ENCODE measurements at places on chromosomes 12 and 14. TPM values are rescaled to one million over a fixed set of nuclear protein-coding genes. Genes with fewer than 3 reads are reported as not detected.

DNA sequence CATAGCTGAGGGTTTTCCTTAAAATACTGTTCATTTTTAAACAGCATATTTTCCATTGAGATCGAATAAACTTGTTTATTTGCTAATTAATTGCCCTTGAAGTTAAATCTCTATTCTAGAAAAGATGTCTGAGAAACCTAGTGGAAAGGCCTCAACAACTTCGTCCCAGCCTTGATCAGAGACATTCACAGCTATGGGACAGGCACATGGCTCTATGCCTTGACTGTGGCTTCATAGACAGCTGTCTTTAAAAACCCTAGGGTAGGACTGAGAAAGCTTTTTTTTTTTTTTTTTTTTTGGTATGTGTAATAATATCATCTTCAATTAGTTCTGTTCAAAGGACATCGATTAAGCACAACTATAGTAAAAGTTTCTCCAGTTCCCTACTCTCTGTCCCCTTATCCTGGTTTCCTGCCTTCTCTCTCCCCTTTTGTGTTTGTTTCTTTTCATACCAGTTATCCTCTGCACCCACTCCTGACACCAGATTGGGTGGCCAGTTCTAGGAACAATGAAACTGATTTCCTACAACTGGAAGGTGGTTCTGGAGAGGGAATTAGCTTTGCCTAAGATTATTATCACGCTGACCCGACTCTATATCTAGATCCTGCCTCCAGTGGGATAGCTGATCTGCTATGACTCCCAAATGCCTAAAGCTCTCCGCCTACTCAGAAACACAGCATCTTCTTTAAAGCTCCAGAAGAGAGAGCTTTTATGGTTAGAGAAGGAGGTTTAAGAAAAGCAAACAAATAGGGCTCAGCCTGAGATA, 20.3 kb downstream of the SOCS2 start:
- no peak for DNase-seq

GRCh38 chr14:95255013-95255412, 64.7 kb downstream of the CLMN start:
- DNase-seq, result no peak

DNA sequence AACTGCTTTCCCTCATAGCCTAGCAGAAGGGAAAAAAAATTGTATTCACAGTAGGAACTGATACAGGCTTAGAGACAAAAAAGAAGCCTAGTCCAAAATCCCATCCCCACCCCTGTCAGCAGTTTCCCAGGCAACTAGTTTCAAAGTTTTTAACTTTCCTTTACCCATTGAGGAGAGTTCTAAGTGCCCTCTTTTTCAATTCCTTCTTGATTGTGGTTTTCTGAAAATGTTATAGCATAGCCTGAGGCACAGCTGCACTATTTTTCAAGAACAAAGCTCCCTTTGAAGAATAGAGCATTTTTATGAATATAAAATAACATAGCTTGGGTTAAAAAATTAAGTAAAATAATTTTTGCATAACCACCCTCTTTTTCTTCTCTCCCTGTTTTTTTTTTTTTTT, 81.6 kb downstream of the IPO8 start:
- DNase-seq, result no peak

- no peak for DNase-seq
Observed at GRCh38 chr14:92004062-92004461, 35.8 kb downstream of the TRIP11 start.

- DNase-seq, result no peak
Observed at GRCh38 chr12:116404913-116405611, 127.6 kb upstream of the MED13L start.

DNA sequence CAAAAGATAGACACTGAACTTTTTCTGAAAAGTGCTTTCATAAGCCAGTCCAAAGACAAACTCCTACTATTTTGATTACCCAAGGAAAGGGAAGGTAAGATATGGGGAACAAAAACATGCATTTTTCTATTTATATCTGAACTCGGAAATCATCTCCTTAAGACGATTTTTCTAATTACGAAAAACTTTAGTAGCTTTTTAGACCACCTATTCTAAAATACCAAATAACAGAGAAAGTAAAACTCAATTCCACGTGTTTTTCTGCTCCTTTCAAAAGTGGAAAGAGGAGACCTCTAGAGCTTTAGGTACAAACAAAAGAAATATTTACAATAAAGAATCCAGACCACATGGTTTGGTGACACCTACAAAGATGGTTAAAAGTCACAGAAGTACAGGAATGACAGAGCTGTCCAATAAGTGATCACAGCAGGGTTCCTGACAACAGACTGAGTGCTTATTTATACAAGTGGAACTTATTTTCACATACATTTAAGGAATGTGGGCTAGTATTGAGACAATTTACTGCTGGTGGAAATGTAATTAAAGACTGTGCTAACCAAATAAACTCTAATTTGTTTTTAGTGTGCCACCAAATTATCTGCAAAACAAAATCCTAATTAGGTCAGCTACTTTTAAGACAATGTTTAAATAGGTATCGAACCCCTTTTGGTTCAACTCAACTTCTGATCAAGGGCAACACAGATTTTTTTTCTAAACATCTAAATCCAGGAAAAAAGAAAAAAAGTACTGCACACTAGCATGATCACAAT, 2.4 kb downstream of the LRIG3 start:
- no peak for DNase-seq

Gene EPS8
- 244 TPM for total RNA-seq

Gene RNU7-1
- not detected for total RNA-seq

Gene GLS2
- 4.6 TPM for total RNA-seq

Gene GPR84
- total RNA-seq, result not detected

Gene NFE2
- 0.15 TPM for total RNA-seq
